ENCODE measurements at places on chromosomes 1 and 21.

GRCh38 chr1:173489929-173490328 lies 12.8 kb downstream of the PRDX6 start:
- no peak for DNase-seq

DNA sequence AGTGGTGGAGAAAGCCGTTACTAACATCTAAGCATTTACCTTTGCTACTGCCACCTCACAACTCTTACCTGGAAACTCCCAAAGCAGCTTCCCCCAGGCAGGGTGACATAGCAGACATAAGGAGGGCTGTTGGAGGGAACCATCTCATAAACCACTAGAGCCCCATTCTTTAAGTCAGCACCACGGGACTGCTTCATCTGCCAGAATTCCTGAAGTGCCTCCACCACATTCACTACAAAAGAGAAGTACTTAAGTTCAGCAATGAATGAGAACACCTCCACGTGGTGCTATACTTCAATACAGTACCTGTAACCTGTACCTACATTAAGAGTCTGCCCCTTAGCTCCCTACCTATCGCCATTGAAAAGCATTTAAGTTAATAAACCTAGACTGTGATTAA lies 10.3 kb downstream of the LIX1L start:
- DNase-seq: no peak

GRCh38 chr1:43255438-43256210 lies 14.2 kb upstream of the TMEM125 start:
- DNase-seq: peak; percentile 81

DNA sequence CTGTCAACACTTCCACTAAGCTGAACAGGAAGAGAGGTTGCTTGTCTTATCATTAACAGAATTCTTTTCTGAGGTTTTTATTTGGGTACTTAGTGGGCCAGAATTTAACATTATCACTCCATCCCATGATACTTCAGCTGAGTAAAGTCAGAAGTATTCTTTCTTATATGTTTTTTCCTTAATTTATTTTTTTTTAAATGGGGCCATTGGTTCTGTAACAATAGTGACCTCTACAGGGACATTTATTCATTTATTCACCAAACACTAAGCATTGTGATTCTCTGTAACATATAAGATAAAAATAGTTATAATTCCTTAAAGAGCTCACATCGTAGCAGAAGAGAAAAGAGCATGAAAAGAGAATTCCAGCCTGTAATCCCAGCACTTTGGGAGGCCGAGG lies 9.8 kb downstream of the GREM2 start:
- DNase-seq: no peak

DNA sequence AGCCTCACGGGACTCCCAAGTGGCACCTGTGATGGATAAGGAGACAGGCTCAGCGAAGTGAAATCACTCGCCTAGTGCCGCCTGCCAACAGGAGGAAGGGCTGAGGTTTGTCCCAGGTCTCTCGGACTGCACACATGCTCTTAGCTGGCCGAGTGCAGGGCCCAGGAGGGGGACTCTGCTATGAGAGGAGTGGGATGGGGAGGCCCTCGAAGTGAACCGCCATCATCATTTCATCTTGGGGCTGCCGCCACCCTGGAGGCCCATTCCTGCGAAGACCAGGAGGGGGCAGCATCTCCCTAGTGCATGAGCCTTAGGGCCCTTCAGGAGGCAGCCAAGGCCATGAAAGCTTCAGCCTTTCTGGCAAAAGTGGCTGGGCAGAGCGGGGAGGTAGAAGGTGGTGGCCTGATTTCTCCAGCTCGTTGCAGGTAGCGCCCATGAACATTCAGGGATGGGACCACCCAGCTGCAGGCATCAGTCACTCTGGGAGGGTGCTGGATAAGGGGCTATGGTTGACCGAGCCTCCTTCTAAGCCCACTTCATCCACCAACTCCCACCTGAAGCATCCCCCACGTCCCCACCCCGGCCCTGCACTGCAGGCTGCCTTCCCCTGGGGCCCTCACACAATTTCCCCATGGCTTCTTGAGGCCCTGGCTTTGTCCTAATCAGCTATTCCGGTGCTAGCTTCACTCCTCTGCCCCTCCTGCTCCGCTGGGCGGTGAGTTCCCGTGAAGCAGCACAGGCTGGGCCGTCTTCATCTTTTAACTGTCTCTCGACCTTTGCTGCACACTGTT lies 17.2 kb upstream of the RASSF5 start:
- DNase-seq: peak; percentile 74

DNA sequence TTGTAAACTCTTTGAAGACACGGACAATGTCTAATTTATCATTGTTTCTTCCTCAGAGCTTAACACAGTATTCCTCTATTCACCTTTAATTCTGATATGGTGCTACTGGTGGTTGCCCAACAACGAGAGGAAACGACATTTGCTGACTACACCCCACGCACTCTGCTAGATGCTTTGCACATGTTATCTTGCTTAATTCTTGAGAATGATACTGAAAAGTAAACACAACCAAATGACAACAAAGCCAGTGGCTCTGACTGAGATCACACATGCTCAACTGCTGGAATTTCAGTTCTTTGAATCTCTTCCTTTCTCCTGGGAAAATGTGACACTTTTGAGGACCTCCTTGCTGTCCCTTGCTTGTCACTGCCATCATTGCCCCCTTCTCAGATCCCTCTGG lies 37.2 kb upstream of the DDAH1 start:
- DNase-seq: no peak

- DNase-seq: no peak
Measured at GRCh38 chr1:5779608-5780323, 212.5 kb downstream of the NPHP4 start.

DNA sequence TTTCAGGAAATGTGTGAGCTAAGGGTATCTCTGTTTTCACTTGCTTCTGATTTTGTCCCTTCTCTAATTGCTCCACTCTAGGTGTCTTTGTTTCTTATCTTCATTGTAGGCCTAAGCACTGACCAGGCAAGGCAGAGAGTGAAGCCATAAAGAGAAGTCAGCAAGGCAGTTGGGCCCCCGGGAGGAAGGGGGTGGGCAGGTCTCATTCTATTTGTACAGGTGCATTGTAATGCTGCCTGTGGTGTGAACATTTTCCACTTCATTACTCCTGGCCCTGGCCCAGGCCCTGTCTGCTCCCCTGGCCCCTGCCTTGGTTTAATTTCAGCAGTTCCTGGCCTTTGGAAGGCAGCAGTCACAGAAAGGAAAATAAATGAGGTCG lies 86.4 kb upstream of the JUN start:
- DNase-seq: peak; percentile 78

- peak; percentile 66 for DNase-seq
Measured at GRCh38 chr21:35840197-35840799, 220.0 kb downstream of the SETD4 start.

- no peak for DNase-seq
Measured at GRCh38 chr1:185819798-185820197, 85.6 kb downstream of the HMCN1 start.
